Naive thymus-derived CD8-positive, alpha-beta T cell (primary cell): ENCODE measurements at places on chromosomes 11 and 22.

GRCh38 chr11:67401495-67402191 is at the start of gene PPP1CA:
TSS of gene PPP1CA (minus strand) at chr11:67401858. CDS start at chr11:67401782, 76 bp downstream.
- DNase-seq, result peak; percentile 82

DNA sequence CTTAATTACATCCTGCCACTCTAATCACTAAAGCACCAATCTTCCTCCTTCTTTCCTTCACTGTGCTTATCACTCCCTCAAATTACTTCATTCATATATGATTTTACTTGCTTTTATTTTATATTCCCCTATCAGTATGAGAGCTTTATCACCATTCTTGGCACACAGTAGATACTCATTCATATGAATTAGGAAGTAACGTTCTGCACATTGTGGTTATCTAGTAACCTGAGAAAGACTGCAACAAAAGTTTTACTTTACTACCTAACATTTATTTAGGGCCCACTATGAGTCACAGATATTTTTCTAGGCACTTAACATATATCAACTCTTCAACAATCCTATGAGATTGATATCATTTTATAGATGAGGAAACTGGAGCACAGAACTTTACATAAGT is 1559.9 kb upstream of the TENM4 start:
- no peak for DNase-seq

GRCh38 chr11:15988693-15989231 is 367.6 kb downstream of the SOX6 start:
- DNase-seq, result no peak

DNA sequence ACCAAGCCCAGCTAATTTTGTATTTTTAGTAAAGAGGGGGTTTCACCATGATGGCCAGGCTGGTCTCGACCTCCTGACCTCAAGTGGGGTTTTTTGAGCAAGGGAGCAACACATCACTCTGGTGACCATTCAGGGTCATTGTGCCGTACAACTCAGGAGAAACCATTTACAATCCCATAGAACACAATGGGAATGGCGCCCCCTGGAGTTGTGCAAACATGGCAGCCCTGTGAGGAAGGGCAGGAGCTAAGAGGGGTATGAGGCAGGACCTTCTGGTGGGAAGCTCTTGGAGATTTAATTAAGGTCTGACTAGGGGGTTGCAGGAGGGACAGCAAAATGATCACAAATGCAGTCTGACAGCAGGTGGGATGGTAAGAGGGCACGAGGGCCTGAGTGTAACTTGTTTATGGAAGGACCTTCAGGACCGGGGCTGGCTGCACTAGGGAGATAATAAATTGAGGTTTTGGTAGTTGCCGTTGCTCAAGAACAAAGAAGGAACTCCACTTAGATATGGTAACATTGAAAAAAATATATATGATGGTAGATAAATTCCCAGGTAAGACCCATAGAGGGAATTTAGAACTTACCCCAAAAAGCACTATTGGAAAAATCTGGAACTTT is 9.1 kb upstream of the CSF2RB start:
- DNase-seq, result no peak

GRCh38 chr11:61598374-61598773 is 17.5 kb upstream of the SYT7 start:
- no peak for DNase-seq

- DNase-seq, result no peak
These were observed 41.3 kb downstream of the NEU3 start for GRCh38 chr11:75029836-75030631.

GRCh38 chr22:39254789-39255298 is 10.1 kb upstream of the PDGFB start:
- no peak for DNase-seq

GRCh38 chr11:12961615-12962014 is 47.5 kb upstream of the RASSF10 start:
- no peak for DNase-seq

DNA sequence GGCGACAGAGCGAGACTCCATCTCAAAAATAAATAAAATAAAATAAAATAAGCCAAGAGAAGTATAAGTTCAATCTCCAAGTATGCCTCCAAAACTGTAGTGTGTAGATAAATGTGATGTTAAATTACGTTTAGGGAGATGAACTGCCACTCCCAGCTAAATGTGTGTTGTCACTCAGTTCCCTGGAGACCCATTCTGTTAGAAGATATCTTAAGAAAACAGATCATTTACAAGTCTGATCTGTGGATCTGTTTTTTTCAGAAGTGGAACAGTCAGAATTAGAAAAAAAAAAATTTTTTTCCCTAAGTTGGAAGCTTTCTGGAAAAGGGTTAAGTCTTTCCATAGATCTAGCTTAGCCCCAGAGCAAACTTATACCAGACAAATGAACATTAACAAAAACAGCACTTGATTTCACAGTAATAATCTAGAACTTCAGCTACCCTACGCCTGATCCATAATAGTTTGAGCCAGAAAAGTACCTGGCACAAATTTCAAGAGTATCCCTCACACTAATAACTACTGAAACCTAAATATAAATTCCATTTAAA is 18.2 kb downstream of the CELF1 start:
- no peak for DNase-seq

- DNase-seq, result no peak
These were observed 95.1 kb upstream of the GRAMD1B start for GRCh38 chr11:123334925-123335324.

DNA sequence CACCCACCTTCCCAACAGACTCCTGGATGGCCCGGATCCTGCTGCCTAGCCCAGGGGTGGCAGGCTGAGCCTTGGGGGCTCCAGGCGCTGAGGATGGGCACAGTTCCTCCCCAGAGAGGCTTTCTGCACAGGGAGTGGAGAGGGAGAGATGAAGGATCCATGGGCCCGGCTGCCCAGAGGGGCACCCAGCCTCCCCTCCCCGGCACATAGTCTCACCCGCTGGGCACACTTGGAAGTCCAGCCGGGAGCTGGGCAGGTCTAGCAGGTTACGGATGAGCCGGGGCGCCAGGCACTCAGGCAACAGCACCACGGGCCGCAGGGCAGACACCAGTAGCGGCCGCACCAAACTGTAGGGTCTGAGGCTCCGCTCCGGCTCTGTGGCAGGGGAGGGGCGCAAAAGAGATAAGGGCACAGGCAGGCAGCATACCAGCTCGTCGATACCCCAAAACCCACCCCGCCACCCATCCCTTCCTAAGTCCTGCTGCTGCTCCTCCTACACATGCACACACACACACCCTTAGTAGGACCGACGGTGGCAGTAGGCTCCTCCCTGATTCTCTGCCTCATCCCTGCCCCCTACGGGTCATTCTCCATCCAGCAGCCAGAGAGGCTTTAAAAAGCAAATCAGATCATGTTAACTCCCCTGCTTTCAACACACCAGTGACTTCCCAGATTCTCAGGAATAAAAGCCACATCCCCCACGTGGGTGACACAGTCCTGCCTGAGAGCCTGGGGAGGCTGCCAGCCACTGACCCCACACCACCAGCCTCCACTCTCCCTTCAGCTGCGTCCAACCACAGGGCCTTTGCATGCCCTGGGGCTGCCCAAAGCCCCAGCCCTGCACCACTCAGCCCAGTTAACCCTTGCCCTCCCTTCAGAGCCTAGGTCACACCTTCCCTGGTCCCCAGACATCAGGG is 6.5 kb upstream of the MFNG start:
- DNase-seq, result peak; percentile 52

GRCh38 chr22:31695423-31695822 is 33.4 kb upstream of the PISD start:
- DNase-seq, result no peak

DNA sequence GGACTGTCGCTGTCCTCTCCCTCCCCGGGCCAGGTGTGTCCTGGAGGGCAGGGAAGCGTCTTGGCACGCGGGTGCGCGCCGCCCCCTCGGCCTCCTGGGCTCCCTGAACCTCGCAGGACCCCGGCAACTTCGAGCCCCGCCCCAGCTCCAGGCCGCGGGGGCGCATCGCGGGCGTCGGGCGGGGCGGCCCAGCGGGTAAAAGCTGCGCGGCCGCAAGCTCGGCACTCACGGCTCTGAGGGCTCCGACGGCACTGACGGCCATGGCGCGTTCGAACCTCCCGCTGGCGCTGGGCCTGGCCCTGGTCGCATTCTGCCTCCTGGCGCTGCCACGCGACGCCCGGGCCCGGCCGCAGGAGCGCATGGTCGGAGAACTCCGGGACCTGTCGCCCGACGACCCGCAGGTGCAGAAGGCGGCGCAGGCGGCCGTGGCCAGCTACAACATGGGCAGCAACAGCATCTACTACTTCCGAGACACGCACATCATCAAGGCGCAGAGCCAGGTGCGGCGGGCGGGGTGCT is at the start of gene CST6:
CST6 (plus strand) TSS at position 224 of the 519 bp plus-strand sequence; CDS start at position 261, 37 bp downstream.
- peak; percentile 16 for DNase-seq

DNA sequence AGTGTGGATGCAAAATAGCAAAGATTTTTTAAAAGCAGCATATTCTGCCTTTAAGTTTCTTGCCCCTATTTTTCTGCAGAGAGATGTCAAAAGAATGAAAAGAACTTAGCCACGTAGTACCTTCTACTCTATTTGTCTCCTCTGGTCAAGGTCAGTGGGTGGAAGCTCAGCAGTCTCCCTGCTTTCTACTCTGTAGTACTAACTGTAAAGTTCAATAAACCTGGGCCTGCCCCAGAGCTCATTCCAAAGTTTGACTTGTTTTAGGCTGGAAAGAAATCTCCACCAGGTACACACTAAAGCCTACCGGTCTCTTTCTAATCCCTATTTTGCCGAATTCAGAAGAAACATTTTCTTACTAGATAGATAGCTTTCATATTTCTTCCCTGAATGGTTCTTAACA is 247.9 kb upstream of the ARHGAP20 start:
- no peak for DNase-seq

- no peak for DNase-seq
These were observed 29.4 kb upstream of the XKR3 start for GRCh38 chr22:16854631-16855030.
